ENCODE measurements at places on chromosomes 2 and 18.

- DNase-seq, result no peak
These were observed 50.5 kb downstream of the MRPL35 start for GRCh38 chr2:86249579-86250391.

DNA sequence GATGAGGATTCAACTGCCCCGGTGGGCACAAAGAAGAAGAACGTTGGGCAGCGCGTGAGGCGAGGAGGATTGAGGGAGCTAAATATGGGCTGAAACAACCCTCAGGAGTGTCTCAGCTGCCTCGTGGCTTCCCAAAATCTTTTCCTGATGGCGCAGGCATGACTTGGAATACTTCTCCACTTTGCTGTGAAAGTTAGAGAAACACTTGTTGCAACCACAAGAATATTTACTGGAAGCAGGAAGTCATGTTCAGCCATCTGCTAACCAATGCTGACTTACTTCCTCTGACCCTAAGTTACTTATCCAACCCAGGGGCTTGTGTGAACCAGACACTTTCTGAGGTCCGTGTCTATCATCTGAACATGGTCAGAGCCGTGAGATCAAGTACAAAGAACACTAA, 148.8 kb downstream of the ARL4C start:
- DNase-seq, result no peak

DNA sequence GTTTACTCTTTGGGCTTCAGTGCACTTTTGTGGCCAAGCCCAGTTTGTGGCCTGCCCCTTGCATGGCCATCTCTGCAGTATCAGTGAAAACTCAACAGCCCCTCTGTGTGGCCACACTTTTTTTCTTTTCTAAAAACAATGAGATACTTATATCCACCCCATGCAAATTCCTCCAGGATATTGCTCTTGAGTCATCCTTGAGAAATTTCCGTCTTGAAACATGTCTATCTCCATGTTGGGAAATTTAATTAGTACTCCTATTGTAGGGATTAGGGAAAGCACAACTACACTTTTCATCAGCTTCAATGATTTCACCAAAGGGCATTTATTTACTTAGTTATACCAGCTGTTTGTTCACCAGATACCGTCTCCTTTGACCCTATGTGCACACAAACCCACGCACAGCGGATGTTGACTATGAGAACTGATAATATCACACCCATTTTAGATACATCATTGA, 993.1 kb downstream of the TSN start:
- no peak for DNase-seq

GRCh38 chr2:2600366-2600765, 269.3 kb upstream of the MYT1L start:
- peak; percentile 21 for DNase-seq

DNA sequence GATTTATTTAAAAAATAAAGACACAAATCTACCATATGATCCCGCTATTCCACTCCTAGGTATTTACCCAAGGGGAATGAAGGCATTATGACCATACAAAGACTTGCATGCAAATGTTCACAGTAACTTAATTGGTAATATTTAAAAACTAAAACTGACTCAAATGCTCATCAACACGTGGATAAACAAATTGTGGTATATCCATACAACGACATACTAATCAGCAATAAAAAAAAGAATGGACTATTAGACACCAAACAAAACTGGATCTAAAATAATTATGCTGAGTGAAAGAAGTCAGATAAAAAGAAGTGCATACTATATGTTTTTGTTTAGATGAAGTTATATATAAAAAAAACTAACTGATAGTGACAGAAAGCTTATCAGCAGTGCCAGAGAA, 428.3 kb downstream of the ZEB2 start:
- no peak for DNase-seq

DNA sequence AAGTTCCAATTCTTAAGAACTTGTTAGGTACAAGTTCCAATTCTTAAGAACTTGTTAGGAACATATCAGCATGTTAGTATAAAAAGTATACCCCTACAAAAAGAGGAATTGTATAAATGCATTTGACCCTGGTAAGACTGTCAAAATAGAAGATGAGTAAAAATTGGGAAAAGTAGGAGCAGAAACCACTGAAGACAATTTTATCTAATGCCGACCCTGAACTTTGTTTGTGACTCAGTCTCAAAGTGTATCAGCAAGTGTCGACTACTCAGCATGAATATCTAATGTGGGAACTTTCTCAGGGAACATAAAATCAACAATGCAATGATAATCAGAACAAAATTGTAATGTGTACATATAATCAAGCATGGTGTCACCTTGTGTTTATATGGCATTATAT, 583 bp upstream of the CD226 start:
- DNase-seq, result no peak

- DNase-seq, result no peak
These were observed 376.5 kb upstream of the ACVR2A start for GRCh38 chr2:147468349-147468748.

DNA sequence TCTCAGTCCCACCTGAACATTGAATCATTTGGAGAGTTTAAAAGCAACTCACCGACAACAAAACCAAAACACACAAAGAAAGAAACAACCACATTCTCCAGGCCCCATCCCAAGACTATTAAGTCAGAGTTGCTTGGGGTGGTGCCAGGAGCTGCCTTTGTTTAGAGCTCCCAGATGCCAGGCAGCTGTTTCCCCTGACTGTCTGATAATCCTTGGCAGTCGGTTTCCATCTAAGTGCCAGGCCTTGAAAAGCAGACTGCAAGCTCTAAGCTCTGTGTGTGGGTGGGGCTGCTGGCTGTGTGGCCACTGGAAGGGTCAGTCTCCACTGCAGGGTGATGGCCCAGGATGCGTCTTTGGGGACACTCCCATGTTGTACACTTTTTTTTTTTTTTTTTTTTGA, 255.3 kb upstream of the AGAP1 start:
- no peak for DNase-seq

DNA sequence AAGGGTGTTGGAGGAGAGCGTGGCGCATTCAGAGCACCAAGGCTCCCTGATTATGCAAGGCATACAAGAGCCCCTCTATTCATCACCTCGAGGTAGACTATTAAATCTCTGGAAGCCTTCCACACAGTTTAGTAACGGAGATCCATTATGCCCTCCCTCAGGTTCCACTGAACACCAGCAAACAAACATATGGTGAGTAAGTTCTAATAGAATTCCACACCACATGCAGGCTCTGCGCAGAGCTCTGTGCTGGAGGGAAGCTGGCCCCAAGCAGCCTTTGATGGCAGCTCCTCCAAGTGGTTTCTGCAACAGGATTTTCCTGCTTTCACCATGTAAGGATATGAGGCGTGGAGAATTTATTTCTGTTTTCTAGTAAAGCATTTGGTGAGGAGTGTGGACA, 238.6 kb downstream of the C1D start:
- no peak for DNase-seq

DNA sequence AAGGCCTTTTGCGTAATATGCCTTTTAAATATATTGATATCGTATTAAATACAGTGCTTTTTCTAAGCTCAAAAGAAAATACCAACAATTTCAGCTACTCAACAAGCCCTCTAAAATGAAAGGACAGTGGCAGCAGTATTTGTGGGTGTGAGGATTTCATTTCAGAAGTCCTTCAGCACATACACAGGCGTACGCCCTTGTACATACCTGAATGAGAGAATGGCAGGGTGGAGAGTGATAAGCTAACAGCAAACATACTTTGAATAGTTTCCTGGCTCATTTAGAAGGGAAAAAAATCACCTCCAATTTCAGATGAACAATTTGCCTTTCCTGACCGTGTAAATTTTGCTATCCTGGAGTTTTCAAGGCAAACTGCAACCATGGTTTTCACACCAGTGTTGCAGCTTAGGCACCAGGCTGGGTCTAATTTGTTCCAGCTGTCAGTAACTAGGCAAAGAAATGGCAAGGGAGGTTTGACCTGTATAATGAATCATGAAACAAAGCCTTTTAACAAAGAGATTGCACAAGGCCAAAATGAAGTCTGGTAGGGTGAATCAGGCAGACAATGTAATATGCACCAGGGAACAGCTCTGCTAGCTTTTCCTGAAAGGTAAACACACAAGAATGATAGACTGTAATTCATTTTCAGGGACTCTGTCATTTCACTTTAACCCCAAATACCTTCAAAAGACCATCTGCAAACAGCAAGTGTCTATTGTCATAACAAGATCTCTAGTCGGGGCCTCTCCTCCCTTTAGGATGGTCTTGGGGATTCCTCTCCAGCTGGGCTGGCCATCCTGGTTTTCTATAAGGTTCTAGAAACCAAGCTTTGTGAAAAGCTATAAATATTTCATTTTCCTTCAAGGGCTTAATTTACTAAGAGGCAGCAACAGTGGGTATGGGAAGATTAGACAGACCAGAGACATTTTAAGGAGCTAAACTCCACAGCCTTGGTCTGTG, 11.5 kb downstream of the ANKRD29 start:
- no peak for DNase-seq

DNA sequence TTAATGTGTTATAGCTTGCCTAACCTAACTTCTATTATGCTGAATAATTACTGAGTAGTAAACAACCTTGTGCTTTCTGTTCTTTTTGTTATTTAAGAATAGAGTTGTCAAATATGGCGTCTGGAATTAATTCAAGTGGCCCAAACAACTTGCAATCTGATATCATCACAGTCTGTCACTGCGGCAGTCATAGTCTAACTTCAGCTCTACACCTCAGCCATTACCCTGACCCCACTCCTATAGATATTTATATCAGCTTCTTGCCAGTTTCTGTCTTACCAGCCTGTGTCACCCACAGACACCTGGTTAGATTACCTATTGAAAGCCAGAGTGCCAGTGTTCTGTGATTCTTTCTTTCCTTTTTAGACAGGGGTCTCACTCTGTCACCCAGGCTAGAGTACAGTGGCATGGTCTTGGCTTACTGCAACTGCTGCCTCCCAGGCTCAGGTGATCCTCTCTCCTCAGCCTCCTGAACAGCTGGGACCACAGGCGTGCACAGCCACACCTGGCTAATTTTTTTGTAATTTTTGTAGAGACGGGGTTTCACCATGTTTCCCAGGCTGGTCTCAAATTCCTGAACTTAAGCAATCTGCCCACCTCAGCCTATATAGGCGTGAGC, 14.1 kb upstream of the KLHL41 start:
- no peak for DNase-seq

- DNase-seq, result peak; percentile 92
These were observed 24.6 kb upstream of the ATOH8 start for GRCh38 chr2:85728883-85729824.

DNA sequence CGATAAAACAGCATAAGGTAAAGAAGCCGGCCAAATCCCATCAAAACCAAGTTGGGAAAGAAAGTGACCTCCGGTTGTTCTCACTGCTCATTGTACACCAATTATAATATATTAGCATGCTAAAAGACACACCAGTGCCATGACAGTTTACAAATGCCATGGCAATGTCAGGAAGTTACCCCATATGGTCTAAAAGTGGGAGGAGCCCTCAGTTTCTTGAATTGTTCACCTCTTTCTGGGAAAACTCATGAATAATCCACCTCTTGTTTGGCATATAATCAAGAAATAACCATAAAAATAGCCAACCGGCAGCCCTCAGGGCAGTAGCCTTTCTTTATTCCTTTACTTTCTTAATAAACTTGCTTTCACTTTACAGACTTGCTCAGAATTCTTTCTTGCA, 544.9 kb upstream of the SETBP1 start:
- DNase-seq, result no peak

DNA sequence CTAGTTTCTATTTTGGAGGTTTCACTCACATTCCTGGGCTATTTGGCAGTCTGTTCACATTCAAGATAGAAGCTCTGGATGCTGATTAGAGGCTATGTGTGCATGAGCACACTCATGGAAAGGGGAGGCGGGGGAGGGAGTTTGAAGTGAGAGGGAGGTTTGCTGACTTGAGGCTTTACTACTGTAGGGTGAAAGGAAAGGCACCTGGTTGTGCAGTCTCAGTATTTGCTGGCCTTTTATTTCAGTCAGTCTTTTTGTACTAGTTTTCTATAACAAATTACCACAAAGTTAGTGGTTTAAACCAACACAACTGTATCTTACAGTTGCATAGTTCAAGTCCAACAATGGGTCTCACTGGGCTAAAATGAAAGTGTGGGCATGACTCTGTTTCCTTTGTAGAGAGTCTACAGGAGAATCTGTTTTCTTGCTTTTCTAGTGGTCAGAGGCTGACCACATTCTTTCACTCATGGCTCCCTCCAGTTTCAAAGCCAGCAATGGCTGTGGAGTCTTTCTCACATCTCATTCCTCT, 47.7 kb upstream of the NR4A2 start:
- DNase-seq, result no peak

DNA sequence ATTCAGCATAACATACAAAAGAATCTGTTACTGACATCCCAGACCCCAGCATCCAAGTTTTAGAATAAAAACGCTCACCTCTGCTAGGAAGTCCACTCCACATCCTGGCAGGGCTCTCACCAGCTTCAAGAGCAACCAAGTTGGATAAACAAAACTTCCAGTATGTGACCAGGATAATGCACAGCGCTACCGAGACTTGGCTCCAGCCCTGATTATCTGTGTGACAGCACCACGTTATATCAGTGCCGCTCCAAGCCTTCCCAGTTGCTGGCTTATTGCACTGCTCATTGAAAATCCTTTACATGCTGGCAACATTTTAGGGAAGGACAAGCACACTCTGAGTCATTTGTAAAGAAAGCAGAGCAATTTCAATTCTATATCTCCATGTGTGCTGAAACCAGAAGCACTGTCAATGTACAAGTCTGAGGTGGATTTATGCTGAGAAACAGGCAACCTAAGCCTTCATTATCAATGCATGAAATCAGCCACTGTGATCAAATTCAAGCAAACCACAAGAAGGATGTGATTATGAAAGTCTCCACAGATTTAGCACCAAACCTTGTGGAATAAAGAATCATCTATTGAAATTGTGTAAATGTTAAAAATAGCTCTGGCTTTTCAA, 115.7 kb downstream of the ZNF385B start:
- no peak for DNase-seq
